ENCODE measurements at places on chromosomes 12 and 14. TPM values are rescaled to one million over a fixed set of nuclear protein-coding genes. Genes with fewer than 3 reads are reported as not detected.

ADAM20 gene
- total RNA-seq: 0.22 TPM

- DNase-seq: no peak
Observed at GRCh38 chr14:58146399-58146798, 5.6 kb downstream of the ARMH4 start.

DNA sequence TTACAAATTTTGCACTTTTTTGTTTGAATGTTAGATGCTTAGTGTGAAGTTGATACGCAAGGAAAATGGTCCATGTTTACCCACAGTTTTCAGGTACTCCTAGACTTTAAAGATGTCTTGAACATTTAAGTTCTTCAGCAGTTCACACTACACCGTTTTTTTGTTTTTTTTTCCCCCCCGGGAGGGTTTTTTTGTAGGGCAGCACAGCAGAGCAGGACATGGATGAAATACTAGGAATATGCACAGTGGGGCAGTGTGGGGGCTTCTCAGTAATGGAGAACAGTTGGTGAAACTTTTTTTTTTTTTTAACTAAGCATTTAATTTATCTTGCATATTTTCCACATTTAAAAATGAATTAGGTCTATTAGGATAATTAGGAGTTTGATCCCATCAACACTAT, 4.9 kb downstream of the RAN start:
- no peak for DNase-seq

DNA sequence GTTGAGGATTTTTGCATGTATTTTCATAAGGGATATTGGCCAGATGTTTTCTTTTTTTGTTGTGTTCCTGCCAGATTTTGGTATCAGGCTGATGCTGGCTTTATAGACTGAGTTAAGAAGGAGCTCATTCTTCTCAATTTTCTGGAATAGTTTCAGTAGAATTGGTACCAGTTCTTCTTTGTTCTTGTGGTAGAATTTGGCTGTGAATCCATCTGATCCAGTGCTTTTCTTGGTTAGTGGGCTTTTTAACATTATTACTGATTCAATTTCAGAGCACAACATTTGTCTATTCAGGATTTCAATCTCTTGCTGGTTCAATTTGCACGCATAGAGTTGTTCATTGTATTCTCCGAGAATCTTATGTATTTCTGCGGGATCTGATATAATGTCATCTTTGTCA, 136.5 kb upstream of the FOXG1 start:
- no peak for DNase-seq

KCNA5 gene
- total RNA-seq: not detected

SPIC gene
- not detected for total RNA-seq

GUCY2C gene
- not detected for total RNA-seq

DNA sequence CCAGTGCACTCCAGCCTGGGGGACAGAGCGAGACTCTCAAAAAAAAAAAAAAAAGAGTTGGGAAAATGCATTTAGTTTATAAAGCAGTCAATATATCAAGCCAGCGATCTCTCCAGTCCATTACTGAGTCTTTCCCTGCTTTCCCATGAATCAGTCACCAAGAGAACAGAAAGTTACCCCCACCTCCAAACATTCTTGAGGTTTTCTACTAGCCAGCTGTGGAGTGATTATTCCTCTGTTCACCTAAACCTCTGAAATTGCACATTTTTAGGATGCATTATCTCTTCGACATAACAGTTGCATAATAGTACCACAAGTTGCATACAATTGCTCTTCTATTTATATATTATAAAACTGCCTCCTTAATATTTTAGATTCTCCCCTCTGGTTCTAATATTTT, 134.8 kb upstream of the DIO3 start:
- no peak for DNase-seq
